ENCODE measurements at places on chromosomes 1 and 21. TPM values are rescaled to one million over a fixed set of nuclear protein-coding genes. Genes with fewer than 3 reads are reported as not detected.

ERICH3 gene
- 0.11 TPM for total RNA-seq

CLEC20A gene
- not detected for total RNA-seq

DIO1 gene
- total RNA-seq = not detected

FCRL5 gene
- 0.30 TPM for total RNA-seq

SPATA21 gene
- not detected for total RNA-seq

ASAP3 gene
- 30.5 TPM for total RNA-seq

TNNI3K gene
- total RNA-seq = 55.2 TPM

UBR4 gene
- total RNA-seq = 95.7 TPM
